Stimulated activated CD8-positive, alpha-beta memory T cell treated with anti-CD3 and anti-CD28 coated beads, Interleukin-2, amount 100 ng/mL, for 48 hours (primary cell): ENCODE measurements at places on chromosomes 1 and 21.

DNA sequence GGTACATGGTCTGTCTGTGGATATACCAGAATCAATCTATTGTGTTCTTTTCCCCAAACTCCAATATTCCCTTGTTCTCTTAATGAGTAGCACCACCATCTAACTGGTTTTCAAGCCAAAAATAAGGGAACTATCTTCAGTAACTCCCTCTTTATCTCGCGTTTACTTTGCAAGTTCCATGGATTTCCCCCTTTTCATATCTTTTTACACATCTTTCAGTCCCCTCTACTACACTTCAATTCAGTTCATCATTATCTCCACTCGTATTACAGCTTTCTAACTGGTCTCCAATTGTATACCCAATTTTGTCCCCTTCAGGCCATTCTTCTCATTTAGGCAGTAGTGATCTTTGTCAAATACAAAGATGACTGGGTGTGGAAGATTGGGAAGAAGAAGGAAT, 4.1 kb upstream of the TMCO1 start:
- no peak for DNase-seq

DNA sequence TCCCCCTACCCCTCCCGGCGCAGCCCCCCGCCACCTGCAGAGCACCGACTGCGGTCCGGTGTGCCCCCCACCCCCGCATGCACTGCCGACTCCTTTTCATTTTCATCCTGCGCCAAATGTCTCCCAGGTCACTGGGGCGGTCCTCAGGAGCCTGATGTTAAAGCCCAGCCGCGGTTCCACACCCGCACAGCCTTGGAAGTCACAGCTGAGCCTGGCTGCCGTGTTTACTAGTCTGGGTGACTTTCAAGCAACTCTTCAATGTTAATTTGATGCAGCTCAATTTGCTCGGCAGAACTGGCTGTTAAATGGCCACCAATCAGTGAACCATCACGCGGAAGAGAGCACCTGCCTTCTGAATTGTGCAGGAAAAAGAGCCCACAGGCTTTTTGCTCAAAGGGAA, 27.2 kb downstream of the THAP3 start:
- DNase-seq = no peak

DNA sequence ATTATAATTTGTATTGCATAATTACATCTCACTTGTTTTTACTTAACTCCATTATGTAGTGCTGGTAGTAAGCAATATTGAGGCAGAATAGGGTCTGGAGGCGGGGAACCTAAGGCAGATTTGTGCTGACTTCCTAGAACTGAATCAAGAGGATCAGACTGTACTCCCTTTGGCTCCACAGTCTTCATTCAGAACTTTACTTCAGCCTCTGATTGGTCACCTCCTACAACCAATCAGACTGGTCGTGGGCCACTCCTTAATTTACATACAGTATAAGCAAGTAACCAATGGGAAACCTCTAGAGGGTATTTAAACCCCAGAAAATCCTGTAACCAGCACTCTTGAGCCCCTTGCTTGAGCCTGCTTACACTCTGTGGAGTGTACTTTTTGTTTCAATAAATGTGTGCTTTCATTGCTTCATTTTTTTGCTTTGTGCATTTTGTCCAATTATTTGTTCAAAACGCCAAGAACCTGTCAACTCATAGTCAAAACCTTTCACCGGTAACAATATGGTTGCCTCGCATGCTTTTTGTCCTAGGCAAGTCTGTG, 31.6 kb downstream of the ZBTB8OS start:
- no peak for DNase-seq

GRCh38 chr21:46157396-46157986, 2.1 kb upstream of the FTCD start:
- DNase-seq = no peak

- no peak for DNase-seq
These were observed 29.2 kb downstream of the TRAF5 start for GRCh38 chr1:211355873-211356272.

- DNase-seq = no peak
These were observed 10.4 kb downstream of the KRTAP10-1 start for GRCh38 chr21:44529503-44530125.

- no peak for DNase-seq
These were observed 54.4 kb downstream of the SNRPE start for GRCh38 chr1:203915811-203916210.

DNA sequence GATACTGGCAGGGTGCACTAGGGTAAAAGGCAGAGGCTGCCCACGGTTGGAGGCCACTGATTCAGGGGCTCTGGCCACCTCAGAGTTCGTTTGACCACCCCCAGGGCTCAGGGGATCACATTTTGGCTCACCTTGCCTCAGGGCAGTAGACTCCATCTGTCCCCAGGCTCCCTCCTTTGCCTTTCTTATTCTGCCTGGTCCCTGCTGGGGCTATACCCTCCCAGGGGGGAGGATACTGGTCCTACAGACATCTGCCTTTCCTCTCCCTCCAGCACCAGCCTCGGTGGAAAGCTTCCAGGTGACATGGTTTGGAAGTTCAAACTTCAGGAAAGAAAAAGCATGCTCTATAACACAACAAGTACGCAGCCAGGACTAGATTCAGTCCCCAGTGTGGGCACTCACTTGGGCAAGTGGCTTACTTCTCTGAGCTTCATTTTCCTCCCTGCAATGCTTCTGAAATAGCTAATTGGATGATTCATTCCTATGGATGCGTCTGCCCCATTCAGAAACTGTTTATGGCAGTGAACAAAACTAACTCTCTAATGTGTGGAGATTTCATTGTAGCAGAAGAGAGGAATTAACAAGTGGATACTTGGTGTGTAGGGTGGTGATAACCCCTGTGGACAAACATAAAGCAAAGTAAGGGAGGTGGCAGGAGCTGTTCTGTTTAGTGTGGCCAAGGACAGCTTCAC, 154.8 kb downstream of the TRABD2B start:
- DNase-seq = no peak

GRCh38 chr1:38117444-38117887, 70.9 kb upstream of the POU3F1 start:
- DNase-seq = no peak

DNA sequence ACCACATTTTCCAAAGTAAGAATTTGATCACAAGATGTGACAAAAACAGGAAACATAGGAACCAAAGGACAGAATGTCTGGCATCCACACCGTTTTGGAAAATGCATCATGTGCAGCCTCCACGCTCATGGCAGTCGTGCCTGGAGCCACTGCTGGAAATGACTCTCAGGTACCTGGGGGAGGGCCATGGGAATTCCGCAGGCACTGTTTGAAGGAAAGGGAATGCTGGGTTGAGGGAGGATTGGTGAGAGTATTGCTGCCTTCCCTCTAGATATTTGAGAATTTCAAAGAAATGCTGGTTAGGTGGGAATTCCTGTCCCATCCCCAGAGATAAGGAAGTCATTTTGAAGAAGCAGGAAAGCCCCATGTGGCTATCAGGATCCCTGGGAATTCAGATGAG, 10.8 kb downstream of the SLAMF1 start:
- DNase-seq = no peak

- no peak for DNase-seq
These were observed 6.6 kb upstream of the NHLH1 start for GRCh38 chr1:160360227-160360695.

DNA sequence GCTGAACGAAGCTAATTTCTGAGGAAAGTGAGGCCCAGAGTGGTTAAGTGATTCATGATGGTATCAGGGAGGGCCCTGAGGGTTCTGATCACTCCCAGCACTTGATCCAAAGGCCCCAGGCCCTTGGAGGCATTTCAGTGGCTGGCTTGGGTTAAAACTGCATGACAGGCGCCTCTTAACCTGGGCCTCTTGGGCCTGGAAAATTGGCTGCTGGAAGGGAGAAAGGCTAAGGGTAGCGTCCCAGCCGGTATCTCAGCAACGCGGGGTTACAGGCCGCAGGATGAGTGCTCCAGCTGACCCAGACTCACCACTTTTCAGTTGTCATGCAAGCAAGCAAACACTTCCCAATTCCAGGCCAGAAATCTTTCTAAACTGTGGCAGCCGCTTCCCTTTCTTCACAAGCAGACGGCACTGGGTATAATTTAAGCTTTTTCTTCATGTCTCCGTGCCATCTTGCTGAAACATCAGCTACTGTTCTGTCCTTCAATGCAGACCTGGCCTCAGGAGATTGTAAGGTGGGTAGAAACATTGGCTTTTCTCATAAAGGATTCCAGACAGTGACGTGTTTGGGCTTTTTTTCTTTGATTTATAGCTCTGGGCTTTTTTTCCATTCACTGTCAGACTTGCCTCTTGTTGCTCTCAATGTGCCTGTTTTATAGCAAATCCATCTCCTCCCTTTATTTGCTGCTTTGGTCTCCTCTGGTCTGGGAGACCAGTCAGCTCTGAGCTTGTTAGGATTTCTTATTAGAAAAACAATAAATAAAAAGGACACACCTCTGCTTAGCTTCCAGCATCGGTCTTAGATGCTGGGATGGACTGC, 229.1 kb downstream of the KCNJ6 start:
- DNase-seq = no peak

GRCh38 chr1:81329041-81329440, 471.7 kb upstream of the ADGRL2 start:
- no peak for DNase-seq

DNA sequence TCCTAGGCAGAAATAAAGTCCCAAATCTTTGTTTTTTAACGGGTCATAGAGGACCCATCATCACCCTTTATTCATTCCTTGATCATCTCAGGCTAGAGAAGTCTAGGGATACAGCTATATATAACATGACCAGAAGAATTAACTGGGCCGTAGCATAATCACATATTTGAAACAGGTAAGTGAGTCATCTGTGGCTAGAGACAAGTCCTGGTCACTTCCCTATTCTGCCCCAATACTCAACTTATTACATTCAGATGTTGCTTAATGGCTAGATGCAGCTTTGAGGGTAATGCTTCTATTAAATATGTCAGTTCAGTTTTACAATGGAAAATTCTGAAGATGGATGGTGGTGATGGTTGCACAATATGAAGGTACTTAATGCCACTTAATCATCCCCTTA, 47.0 kb downstream of the EXO1 start:
- DNase-seq = no peak

GRCh38 chr1:246450611-246451251, 56.3 kb downstream of the SMYD3 start:
- no peak for DNase-seq

GRCh38 chr1:41673806-41674205, 189.3 kb upstream of the EDN2 start:
- no peak for DNase-seq

DNA sequence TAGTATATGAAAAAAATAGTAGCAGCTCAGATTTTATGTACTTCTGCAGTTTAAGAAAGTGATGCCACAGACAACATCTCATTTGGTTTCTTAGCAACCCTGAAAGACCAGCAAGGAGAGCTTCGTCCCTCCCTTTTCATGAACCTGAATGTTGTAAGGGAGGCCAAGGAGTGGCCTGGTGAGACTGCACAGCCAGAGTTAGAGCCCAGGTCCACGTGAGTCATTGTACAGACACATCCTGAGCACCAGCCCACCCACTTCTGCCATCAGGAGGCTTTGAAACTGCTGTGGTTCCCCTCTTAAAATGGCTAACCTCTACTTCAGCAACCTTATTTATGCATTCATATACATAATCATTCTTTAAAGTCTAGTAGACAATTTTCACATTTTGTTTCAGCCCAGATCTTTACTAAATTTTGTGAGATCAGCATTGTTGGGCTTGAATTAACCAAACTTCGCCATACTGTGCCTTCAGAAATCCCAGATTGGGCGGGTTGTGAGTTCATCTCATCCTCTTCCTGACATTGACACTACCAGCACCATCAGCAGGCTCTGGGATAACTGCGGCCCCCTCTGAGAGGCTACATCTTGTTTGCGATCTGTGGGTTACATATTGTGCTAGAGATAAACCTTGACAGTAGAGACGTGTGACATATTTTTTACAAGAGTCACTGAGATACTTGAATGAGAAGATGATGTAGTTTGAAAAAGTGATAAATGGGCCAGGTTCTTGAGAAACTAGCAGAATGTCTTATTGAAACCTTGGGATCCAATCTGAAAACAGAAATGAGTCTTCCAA, 106.7 kb downstream of the CAMTA1 start:
- DNase-seq = no peak

DNA sequence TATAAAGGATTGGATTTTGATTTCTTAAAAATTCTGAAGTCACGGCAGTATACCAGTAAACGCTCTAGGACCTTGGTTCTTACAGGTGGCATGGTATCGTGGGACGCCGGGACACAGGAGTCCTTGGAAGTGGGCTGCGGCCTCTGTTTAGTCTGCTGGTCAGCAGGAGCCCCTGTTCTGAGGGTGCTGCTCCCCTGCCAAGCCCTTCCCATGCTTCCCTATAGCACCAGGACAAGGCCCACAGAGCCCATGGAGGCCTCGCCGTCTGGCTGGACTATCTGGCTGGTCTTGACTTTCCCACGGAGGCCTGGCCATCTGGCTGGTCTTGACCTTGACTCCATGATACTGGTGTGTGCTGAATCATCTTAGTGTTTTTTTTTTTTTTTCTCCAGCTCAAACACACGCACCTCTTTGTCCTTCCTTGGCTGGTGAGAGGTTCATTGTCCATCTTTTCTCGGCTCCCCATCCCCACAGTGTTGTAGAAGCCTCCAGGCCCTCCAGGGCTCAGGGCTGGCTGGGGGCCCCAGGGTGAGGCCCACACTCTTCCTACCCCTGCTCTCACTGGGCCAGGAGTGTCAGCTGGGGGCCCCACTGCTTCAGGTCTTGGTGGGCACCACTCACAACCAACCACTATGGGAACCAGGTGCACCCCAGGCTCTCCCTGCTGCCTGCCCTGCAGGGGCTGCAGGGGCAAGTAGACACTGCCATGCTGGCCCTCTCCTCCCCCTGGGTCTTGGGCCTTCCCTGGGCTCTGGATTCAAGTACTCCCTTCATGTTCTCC, 16.5 kb upstream of the TTC34 start:
- DNase-seq = no peak

GRCh38 chr1:169193191-169193850, 86.8 kb downstream of the ATP1B1 start:
- no peak for DNase-seq

DNA sequence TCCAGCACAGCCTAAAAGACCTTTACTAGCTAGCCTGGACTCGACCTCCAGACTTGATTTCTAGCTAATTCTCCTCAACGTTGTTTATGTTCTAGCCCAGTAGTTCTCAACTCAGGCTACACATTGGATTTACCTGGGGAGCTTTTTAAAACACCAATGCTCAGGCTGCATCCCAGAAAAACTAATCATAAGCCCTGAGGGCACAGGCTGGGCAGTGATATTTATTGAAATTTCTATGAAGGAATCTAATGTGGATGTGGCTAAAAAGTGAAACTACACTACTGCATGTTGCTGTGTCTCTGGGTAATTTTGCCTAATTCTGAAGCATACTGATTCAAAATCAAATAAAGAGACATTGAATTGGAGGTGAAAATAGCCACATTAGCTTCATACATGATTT, 479.4 kb downstream of the KCNT2 start:
- no peak for DNase-seq

DNA sequence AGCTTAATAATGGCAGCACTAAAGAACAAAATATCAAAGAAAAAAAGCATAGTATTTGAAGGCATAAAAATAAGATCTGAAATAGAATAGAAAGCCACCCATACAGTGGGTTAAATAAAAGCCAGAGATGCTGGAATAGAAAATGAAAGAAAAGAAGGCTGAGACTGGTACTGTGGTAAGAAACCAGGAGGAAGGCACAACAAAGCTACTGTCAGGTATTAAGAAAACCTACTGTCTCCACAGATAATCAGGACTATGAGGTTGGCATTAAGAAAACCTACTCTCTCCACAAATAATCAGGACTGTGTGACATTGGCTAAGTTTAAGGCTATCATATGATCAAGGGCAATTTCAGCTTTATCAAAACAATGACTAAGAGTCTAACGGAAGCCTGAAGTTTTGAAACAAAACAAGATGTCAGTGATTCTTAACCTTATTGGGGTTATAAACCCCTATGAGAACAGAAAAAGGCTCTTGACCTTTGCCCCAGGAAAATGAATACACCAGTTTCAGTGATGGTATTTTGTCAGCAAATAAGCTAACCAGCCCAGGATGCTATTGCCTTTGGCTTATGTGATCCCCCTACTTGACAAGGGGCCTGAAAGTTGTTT, 24.4 kb downstream of the MCOLN2 start:
- no peak for DNase-seq
